ENCODE measurements at places on chromosomes 16 and 17.

DNA sequence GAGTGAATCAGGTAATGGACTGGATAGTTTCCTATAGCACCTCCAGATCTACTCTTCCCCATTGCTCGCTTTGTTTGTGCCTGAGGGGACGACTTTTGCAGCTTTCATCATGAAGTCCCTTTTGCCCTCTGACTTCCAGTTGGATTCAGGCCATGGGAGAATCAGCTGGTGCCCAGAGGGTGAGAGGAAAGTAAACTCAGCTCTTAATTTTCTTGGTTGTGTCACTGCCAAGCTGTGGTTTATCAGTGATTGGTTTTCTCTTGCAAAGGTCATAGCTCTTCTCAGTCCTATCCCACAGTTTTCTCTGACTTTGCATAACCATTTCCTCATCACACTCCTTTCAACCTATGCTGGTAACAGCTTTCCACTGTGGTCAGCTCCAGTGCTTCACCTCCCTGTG lies 200.1 kb downstream of the KCNJ2 start:
- DNase-seq: no peak

- no peak for DNase-seq
These were observed 196.0 kb downstream of the CBLN1 start for GRCh38 chr16:49085686-49086085.

- DNase-seq: no peak
These were observed 22.6 kb downstream of the SRCIN1 start for GRCh38 chr17:38583176-38583575.

GRCh38 chr16:20749474-20749873 lies 7.9 kb upstream of the THUMPD1 start:
- no peak for DNase-seq

Measured in AML-193 (cell line).